Stimulated activated CD8-positive, alpha-beta memory T cell treated with anti-CD3 and anti-CD28 coated beads, Interleukin-2, amount 100 ng/mL, for 1 hour (primary cell): ENCODE measurements at places on chromosomes 1 and 21.

DNA sequence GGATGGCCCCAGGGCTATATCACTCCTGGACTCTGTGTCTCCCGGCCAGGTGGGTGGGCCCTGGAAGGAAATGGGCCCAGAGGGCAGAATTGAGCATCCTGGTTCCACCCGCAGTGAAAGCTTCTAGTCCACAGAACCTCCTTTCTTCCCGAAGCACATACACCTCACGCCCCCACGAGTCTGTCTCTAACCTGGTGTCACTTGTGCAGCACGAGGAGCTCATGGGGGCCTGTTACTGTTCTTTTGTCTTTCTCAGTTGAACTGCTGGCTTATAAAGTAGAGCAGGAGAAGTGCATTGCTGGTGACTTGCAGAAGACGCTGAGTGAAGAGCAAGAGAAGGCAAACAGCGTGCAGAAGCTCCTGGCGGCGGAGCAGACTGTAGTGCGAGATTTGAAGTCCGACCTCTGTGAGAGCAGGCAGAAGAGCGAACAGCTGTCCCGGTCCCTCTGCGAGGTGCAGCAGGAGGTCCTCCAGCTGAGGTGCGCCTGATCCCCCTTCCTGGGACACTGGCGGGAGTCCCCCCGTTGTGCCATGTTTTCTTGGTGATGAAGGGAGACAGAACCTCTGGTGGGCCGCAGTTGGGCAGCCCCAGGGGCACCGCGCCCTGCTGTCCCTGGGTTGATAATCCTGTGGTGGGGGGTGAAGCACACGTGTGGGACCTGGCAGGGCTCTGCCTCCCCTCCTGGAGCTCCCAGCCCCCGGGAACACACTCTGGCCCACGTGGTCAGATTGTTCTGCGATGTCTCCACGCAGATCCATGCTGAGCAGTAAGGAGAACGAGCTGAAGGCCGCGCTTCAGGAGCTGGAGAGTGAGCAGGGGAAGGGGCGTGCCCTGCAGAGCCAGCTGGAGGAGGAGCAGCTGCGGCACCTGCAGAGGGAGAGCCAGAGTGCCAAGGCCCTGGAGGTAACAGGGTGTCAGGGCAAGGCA lies 28.7 kb upstream of the DIP2A start:
- no peak for DNase-seq

GRCh38 chr1:172356620-172357019 lies 63.9 kb upstream of the C1orf105 start:
- no peak for DNase-seq

DNA sequence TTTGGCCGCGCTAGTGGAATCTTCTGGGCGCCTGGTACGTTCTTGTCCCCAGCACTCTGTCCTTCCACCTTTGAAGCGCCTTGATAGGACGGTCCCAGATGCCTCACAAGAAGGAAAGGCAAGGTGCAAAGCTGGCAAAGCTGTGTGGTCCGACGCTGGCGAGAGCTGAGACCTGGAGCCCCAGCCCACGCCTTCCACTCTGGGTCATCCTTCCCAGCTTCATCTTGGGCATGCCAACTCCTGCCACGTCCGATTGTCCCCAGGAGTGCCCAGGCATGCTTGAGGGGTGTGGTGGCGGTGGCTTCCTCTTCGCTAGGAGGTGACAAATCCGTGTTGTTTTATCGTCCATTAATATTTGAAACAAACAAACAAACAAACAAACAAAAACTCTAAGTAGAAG lies 123.9 kb upstream of the DPYD start:
- no peak for DNase-seq

GRCh38 chr1:5456090-5456811 lies 536.0 kb downstream of the NPHP4 start:
- DNase-seq = no peak

DNA sequence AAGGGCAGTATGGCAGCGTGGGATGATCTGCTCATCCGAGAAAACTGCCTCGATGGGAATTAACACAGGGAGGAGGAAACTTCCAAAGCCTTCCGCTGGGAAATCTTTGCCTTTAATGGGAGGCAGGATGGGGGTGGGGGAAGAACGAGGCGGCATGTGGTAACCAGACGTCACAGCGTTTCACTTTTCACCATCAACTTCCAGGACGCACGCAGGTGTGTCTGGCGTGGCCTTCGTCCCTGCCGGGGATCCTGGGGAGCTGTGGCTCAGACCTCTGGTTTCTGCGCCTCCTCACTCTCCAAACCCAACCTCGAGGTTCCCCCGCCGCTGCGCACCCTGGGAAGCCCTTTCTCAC lies 282 bp downstream of the RSPH1 start:
- no peak for DNase-seq

DNA sequence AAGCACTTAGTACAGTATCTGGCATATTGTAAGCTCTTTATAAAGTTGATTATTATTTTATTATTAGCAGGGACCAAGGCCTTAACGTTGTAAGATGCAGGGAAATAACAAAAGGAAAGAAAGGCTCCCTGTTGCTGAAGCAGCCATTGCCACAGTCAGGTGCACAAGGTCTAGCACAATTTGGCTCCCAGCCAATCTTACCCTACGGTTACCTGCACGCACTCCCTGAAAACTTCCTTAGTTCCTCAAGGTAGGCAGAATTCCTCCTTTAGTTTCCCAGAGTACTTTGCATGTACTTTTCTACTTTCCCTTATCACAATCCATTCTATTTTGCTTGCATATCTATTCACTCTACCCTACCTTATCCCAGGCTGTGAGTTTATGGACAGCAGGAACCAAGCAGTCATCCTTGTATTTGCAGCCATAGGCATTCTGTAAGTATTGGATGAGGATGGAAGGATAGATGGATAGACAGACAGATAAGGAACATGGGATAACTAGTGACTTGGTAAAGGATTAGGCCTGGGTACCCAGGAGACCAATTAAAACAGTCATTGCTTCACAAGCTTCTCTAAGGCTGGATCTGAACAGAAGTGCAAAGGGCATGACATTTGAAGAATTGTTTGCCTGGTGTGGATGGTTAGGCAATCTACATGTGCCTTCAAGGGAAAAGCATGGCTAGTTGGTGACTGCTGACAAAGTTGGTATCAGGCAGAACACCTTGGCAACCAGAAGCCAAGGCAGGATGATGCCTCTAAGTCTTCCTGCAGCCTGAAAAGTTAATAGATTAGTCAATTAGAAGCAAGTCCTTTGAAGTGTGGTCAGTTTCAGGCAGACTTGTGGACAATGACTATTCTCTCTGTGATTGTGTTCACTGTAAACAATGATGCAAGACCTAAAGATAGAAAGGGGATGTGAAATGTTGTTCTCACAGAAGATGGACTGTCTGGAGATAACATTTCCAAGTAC lies 20.8 kb upstream of the JAK1 start:
- DNase-seq = no peak

DNA sequence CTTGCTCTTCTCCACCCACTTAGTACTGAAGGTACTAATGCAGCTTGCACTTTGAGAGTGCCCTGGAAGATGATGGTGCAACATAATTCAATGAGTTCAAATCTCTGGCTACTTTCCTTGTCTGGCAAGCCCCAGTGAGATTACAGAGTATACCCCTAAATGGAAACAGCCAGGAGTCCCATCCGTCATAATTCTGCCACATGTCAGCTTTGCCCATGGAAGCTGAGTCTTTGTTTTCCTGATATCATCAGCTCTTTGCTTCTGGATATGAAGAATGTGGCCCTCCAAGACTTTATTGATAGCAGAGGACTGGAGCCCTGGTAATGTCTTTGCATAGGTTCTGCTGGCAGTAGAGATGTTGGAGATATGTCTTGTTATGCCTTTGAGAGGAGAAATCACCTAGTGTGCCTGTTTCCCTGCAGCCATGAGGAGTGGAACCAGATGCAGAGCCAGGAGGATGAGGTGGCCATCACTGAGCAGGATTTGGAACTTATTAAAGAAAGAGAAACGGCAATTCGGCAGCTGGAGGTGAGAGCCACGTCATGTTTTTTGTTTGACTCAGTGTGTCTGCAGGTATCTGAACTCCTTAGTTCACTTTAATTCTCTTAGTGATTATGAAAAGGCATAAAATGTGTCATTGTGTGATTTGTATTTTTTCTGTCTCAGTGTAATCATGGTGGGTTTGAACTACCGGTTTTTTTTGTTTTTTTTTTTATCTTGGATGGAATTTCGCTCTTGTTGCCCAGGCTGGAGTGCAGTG lies 18.7 kb upstream of the PPP1R8 start:
- DNase-seq = no peak

DNA sequence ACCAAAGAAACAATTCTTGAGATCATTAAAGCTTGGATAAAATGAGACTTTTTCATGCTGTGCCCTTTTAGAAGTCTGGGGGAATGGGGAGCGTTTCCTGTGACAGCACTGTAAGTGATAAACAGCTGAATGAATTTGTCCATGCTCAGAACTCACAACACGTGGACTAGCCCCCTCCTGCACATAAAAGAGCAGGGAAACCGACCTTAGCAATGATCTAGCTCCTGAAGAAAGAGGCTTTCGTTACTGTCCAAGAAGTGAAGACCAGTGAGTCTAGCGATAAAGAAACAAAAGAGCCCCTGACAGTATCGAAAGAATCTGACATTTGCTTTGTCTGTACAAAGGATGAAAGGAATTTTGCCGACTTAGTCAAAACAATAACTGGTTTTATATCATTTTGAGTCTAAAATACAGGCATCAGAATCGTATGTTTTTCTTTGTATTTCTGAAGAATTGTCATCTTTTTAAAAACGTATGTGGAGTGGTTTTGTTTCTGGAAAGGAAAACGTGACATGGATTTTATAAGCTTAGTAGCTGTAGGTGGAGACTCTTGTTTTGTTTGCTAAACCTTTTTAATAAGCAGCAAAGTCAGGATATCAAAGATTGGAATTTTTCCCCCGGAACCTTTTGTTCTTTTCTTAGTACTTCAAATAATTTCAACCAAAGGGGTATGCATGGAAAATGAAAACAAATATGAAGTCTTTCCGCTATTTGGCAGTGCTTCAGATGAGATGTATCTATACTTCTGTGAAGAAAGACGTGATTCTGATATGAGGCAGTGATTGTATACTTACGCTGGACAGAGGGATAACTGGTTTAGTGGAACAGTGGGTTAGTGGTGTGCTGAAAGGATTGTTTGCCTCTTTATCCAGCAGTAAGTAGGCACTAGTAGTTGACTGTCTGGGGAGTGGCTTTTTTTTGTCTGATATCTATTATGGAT lies 61.0 kb downstream of the MAST2 start:
- DNase-seq = no peak

- DNase-seq = no peak
Observed at GRCh38 chr1:78006521-78006920, 1.8 kb downstream of the DNAJB4 start.

GRCh38 chr1:162892906-162893611 lies 32.1 kb upstream of the CCDC190 start:
- no peak for DNase-seq

GRCh38 chr21:44522753-44523204 lies 17.2 kb downstream of the KRTAP10-1 start:
- DNase-seq = no peak

DNA sequence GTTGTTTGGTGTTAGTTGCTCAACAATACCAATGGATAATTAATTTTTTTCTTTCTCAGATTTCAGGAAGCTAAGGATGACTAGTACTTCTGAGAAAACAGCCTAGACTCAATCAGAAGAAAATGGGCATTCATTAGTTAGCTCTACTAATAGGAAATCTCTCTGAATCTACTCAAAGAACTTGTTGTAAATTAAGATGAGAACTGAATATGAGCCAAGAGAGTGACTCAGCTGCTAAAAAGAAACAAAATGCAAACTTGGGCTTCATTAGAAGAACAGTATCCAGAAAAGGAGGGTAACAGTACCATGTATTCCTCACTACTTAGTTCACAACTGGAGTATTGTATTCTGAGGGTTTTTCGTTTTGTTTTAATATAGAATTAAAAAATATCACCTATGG lies 12.5 kb downstream of the FOXJ3 start:
- DNase-seq = no peak

DNA sequence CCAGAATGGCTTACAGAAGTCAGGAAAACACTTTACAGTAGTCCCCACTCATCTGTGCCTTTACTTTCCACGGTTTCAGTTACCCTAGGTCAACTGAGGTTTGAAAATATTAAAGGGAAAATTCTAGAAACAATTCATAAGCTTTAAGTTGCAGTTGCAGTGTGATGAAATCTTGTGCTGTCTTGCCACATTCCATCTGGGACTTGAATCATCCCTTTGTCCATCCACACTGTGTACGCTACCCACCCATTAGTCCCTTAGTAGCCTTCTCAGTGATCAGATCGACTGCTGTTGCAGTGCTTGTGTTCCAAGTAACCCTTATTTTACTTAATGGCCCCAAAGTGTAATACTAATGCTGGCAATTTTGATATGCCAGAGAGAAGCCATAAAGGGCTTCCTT lies 30.5 kb downstream of the ZCCHC17 start:
- no peak for DNase-seq

- DNase-seq = no peak
Observed at GRCh38 chr1:21503706-21504377, 5.4 kb upstream of the ALPL start.

DNA sequence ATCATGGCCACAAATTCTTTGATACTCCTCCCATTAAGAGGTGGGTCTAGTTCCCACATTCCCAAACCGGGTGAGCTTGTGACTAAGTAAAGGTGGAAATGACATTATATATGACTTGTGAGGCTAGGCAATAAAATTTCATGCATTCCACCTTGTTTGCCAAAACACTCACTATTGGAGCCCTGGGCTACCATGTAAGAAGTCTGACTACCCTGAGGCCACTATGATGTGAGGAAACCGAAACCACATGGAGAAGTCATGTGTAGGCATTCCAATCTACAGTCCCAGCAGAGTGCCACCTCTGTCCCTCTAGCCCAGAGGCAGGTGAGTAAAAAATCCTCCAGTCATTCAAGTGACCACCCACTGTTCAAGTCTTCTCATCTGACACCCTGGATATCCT lies 17.9 kb upstream of the SMG7 start:
- DNase-seq = no peak
